RPMI7951 (cell line): ENCODE measurements at places on chromosomes 13 and 19. TPM values are rescaled to one million over a fixed set of nuclear protein-coding genes. Genes with fewer than 3 reads are reported as not detected.

The RDH8 gene
- total RNA-seq, result 0.12 TPM in 1 of 2 replicates, not detected in the other

GRCh38 chr13:32589471-32589870 is 3.2 kb downstream of the PDS5B start:
- no peak for DNase-seq

The FCGBP gene
- under 0.01 TPM in 1 of 2 replicates, not detected in the other for total RNA-seq

The ZNF665 gene
- 2.5 and 3.6 TPM in 2 replicates for total RNA-seq

- no peak for DNase-seq
Measured at GRCh38 chr13:35858665-35859064, 272.5 kb downstream of the DCLK1 start.

The DAND5 gene
- not detected in 2 replicates for total RNA-seq

The HIF3A gene
- total RNA-seq, result under 0.01 TPM in 1 of 2 replicates, not detected in the other

DNA sequence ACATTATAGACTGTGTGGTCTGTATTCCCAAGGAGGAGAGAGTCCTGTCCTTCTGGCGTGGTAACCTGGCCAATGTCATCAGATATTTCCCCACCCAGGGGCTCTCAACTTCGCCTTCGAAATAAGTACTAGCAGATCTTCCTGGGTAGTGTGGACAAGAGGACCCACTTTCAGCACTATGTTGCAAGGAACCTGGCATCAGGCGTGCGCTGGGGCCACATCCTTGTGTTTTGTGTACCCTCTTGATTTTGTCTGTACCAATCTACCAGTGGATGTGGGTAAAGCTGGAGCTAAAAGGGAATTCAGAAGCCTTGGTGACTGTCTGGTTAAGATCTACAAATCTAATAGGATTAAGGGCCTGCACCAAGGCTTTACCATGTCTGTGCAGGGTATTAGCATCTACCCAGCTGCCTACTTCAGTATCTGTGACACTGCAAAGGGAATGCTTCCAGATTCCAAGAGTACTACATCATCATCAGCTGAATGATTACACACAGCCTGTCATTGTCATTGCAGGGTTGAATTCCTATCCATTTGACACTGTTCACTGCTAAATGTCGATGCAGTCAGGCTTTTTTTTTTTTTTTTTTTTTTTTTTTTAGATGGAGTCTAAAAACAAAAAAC is 148.0 kb downstream of the PRR20E start:
- no peak for DNase-seq

The LILRA2 gene
- total RNA-seq, result not detected in 2 replicates
